ENCODE measurements at places on chromosomes 4 and X. TPM values are rescaled to one million over a fixed set of nuclear protein-coding genes. Genes with fewer than 3 reads are reported as not detected.

RIPPLY1 gene
- not detected for total RNA-seq

DCHS2 gene
- not detected for total RNA-seq

ZC4H2 gene
- total RNA-seq: 5.8 TPM

RGN gene
- total RNA-seq: 5.2 TPM

ASB5 gene
- 1.2 TPM for total RNA-seq

SRPX2 gene
- total RNA-seq: 37.7 TPM

MAGEA8 gene
- total RNA-seq: not detected

NXF2 gene
- not detected for total RNA-seq

FGD1 gene
- 9.3 TPM for total RNA-seq

HSFX2 gene
- not detected for total RNA-seq

SLC16A2 gene
- 25.1 TPM for total RNA-seq

AFAP1 gene
- total RNA-seq: 36.1 TPM

CCDC149 gene
- total RNA-seq: 11.6 TPM

SPANXN3 gene
- not detected for total RNA-seq

SUPT20HL1 gene
- total RNA-seq: 0.17 TPM
